Spleen (tissue), 13 donors: ENCODE measurements at places on chromosomes 6 and 20. TPM values are rescaled to one million over a fixed set of nuclear protein-coding genes. Genes with fewer than 3 reads are reported as not detected.

GRCh38 chr20:50856475-50857041 is 61.7 kb downstream of the BCAS4 start:
- DNase-seq, result no peak
- no peaks in the 10 kb centered on the region for H3K36me3 ChIP-seq
- H3K4me1 ChIP-seq, result no peaks in the 10 kb centered on the region

GRCh38 chr6:10531942-10532341 is 10.8 kb downstream of the GCNT2 start:
- peaks cover 89% of the 10 kb centered on the region for H3K4me1 ChIP-seq
- H3K4me3 ChIP-seq, result peak overlapping the region; percentile 4
- DNase-seq, result no peak
- H3K36me3 ChIP-seq, result no peaks in the 10 kb centered on the region
- no peak overlapping the region for H3K27ac ChIP-seq

DNA sequence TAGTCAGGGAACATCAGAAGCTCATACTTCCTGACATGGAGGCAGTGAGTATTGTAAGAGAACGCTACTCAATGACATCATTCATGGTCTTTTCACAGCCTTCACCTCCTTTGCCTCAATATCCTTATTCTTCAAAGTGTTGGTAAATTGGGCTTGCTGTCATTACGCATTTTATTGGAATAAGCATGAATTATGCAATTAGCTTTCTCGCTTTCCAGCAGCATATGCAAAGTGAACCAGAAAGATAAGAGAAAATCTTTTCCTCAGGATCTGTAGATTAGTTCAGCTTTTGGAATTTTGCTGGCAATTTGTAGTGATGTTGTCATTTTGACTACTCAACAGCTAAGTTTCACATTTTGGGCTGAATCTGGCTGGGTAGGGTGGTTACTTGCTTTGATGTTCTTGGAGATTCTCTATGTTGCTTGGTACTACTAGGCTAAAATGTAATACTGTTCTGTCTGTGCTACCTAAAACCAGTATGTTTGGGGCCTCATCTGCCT is 1012.1 kb downstream of the KIF16B start:
- H3K27ac ChIP-seq, result no peak overlapping the region
- no peaks in the 10 kb centered on the region for H3K36me3 ChIP-seq
- DNase-seq, result no peak
- H3K27me3 ChIP-seq, result no peaks in the 10 kb centered on the region
- H3K4me3 ChIP-seq, result no peak overlapping the region

GRCh38 chr6:163263196-163263595 is 151.3 kb upstream of the QKI start:
- no peaks in the 10 kb centered on the region for H3K27me3 ChIP-seq
- no peaks in the 10 kb centered on the region for H3K36me3 ChIP-seq

DNA sequence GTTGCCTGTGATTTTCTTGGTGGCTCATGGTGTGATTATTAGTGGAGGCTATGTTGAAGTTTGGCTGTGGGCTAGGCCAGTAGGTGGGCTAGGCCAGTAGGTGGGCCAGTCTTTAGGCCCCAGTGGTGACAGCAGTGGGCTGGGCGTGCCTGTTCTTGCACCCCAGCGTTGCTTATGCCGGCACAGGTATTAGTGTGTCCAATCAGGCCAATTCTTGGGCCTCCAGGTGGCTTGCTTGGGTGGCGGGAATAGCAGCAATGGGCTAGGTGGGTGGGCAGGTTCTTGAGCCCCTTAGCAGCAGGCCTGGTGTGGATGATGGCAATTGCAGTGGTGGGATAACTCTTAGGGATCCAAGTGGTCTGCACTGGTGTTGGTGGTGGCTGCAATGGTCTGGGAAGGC is 22.9 kb downstream of the GJA10 start:
- no peak for DNase-seq
- no peak overlapping the region for H3K27ac ChIP-seq
- no peak overlapping the region for H3K4me3 ChIP-seq

DNA sequence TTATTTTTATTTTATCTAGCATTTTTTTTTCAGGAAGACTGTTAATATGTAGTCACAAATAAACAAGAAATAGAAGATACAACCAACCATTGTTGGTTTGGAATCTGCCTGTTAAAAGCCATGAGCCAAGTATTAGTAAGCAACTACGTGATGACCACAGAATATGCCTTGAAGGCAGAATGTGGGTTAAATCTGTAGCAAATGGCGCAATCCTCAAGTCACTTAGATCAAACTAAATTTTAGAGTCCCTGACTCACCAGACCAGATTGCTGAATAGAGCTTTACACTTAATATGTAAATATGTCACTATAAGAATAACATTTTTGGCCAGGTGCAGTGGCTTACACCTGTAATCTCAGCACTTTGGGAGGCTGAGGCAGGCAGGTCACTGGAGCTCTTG is 800.1 kb upstream of the CITED2 start:
- no peaks in the 10 kb centered on the region for H3K36me3 ChIP-seq
- H3K4me3 ChIP-seq, result no peak overlapping the region
- H3K4me1 ChIP-seq, result no peaks in the 10 kb centered on the region
- no peak for DNase-seq
- H3K27ac ChIP-seq, result no peak overlapping the region

GRCh38 chr6:16437095-16437494 is 198.7 kb downstream of the GMPR start:
- peaks cover 51% of the 10 kb centered on the region for H3K4me1 ChIP-seq
- no peak overlapping the region for H3K4me3 ChIP-seq
- peak overlapping the region; percentile 78 for H3K27ac ChIP-seq
- H3K36me3 ChIP-seq, result no peaks in the 10 kb centered on the region
- no peaks in the 10 kb centered on the region for H3K27me3 ChIP-seq
- no peak for DNase-seq

DNA sequence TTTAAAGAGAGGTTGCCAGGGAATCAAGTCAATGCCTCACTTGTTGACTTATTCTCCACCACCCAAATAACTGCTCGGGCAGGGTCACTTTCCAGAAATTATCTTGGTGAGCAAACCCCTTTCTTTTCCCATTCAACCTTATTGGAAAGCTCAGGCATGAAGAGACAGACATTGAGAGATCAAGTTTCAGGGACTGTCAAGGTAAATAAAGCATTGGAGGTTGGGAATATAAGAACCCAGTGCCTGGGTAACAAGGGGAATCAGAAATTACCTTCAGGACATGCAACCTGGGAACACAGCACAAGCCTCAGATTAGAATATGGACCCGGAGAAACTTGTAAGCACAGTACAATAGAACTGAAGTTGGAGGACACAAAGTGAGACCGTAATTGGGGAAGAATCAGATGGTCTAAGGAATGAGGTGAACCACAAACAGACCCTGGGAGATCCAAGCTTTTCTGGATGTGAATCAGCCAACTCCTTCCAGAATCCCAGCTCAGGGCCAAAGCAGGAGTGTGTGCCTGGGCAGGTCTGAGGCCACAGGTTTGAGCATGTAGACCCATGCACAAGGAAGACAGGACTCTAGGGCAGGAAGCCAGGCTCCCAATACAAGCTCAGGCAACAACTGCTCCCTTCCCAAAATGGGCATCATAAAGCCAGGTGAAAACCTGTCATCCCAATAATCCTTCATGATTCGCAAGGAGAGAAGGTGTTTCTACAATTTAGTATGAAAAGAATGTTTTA is 512.8 kb downstream of the MAFB start:
- no peaks in the 10 kb centered on the region for H3K27me3 ChIP-seq
- H3K27ac ChIP-seq, result no peak overlapping the region
- H3K36me3 ChIP-seq, result no peaks in the 10 kb centered on the region
- no peak for DNase-seq
- no peak overlapping the region for H3K4me3 ChIP-seq

- H3K27ac ChIP-seq, result peak overlapping the region; percentile 61
- H3K36me3 ChIP-seq, result no peaks in the 10 kb centered on the region
- H3K27me3 ChIP-seq, result peaks cover 3% of the 10 kb centered on the region
- no peak overlapping the region for H3K4me3 ChIP-seq
Measured at GRCh38 chr6:39850736-39851297, 58.6 kb downstream of the DAAM2 start.

- H3K4me3 ChIP-seq, result no peak overlapping the region
- H3K27ac ChIP-seq, result peak overlapping the region; percentile 81
- peak; percentile 87 for DNase-seq
- no peaks in the 10 kb centered on the region for H3K36me3 ChIP-seq
- peaks cover 59% of the 10 kb centered on the region for H3K4me1 ChIP-seq
Measured at GRCh38 chr6:142902636-142903053, 42.3 kb downstream of the HIVEP2 start.

DNA sequence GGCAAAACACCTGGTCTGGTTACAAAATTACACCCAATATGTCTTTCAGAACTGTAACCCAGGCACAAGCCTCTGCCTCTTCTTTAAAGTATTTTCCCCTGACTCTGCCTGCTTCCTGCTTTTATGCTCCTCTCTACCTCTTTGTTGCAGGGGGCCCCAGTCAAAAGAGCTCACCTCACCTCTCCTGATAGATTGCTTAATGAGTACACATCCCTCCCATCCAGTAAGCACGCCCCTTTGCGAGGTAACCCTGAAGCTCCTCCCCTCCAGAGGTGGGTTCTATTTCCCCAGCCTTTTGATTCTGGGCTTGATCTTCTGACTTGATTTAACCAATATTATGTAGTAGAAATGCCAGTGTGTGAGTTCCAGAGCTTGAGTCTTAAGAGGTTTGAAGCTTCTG is 56.6 kb upstream of the EYA2 start:
- no peak overlapping the region for H3K27ac ChIP-seq
- peaks cover 4% of the 10 kb centered on the region for H3K27me3 ChIP-seq
- H3K4me3 ChIP-seq, result no peak overlapping the region
- H3K36me3 ChIP-seq, result no peaks in the 10 kb centered on the region

DNA sequence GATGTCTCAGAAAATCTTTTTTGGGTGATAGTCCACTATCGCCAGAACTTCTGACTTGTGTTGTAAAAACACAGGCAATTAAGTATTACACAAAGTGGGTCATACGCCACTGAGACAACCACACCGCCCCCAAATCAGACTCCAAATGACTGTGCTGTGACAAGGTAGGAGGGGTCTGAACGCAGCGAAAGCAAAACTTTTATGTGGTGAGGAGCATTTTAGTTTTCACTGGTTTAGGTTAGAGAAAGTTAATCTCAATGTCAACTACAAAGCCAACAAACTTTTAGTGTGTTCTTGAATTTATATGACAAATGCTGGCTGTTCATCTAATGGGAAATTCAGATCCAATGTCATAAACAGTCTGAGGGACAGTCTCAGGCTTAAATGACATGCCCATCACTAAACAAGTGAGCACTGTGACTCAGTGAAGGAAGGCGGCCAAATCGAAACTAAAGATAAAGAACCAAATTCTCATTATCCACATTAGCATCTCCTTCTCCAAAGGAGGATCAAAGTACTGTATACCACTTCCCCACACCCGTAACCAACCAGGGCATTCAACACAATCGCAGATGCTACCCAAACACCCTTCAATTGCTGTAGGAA is 186.7 kb downstream of the GJA10 start:
- H3K27ac ChIP-seq, result peak overlapping the region; percentile 9
- no peaks in the 10 kb centered on the region for H3K36me3 ChIP-seq
- H3K4me1 ChIP-seq, result peaks cover 25% of the 10 kb centered on the region
- DNase-seq, result no peak
- H3K27me3 ChIP-seq, result no peaks in the 10 kb centered on the region

GRCh38 chr20:58990651-58991445 is 9.8 kb downstream of the NELFCD start:
- peaks cover 100% of the 10 kb centered on the region for H3K36me3 ChIP-seq
- DNase-seq, result peak; percentile 38
- peaks cover 51% of the 10 kb centered on the region for H3K4me1 ChIP-seq
- no peaks in the 10 kb centered on the region for H3K27me3 ChIP-seq
- peak overlapping the region; percentile 6 for H3K27ac ChIP-seq

- H3K4me3 ChIP-seq, result no peak overlapping the region
- DNase-seq, result no peak
- no peaks in the 10 kb centered on the region for H3K27me3 ChIP-seq
- no peak overlapping the region for H3K27ac ChIP-seq
Measured at GRCh38 chr20:44288252-44288651, 22.8 kb downstream of the FITM2 start.

- no peaks in the 10 kb centered on the region for H3K4me1 ChIP-seq
- H3K4me3 ChIP-seq, result no peak overlapping the region
- no peaks in the 10 kb centered on the region for H3K36me3 ChIP-seq
- no peak for DNase-seq
- H3K27ac ChIP-seq, result no peak overlapping the region
Measured at GRCh38 chr6:47520282-47520681, 42.7 kb downstream of the CD2AP start.

DNA sequence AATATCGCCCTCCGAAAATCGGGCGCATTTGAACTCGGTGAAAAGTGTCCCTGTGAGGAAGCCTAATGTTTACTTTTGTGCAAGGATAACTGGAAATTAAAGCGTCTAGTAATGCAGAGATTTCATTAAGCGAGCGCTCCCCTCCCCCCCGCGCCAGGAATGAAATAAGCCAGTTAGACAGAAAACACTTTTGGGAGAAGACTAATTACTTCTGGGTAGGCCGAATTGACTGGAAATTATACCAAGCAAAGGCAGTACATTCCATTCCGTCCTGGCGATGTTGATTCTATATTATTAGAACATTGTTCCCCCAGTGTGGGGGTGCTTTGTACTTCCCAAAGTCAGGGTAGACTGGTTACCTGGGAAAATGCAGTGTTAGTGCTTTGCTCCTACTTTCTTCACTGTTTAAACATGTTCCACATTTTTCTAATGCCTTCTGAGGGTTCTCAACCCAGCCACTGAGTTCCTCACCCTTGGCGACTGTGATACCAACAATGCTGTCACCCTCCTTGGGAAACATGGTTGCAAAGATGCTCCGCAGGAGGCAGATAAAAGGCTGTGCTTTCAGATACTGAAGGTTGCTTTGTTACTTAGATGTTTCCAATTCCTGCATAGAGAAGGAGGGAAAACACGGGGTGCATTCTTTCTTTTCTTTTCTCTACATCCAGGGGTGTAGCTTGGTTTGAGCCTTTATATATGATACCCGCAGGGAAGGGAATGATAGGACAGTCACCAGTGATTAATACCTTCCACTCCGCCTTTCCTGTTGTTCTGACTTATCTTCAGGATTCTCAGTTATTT is 2.6 kb downstream of the GJA1 start:
- H3K4me1 ChIP-seq, result peaks cover 26% of the 10 kb centered on the region
- no peak for DNase-seq
- H3K27me3 ChIP-seq, result no peaks in the 10 kb centered on the region
- peak overlapping the region; percentile 55 for H3K27ac ChIP-seq

GRCh38 chr6:6750594-6751265 is 162.2 kb downstream of the LY86 start:
- peak overlapping the region; percentile 76 for H3K27ac ChIP-seq
- H3K4me1 ChIP-seq, result peaks cover 49% of the 10 kb centered on the region
- H3K27me3 ChIP-seq, result no peaks in the 10 kb centered on the region
- no peak overlapping the region for H3K4me3 ChIP-seq
- no peaks in the 10 kb centered on the region for H3K36me3 ChIP-seq

SEMG1 gene
- total RNA-seq, result not detected

C20orf144 gene
- 0.14 TPM for total RNA-seq

ZBTB22 gene
- 27.2 TPM for total RNA-seq

SYNDIG1 gene
- total RNA-seq, result 1.0 TPM

CALHM4 gene
- not detected for total RNA-seq

TCP1 gene
- total RNA-seq, result 119 TPM

SLC22A2 gene
- total RNA-seq, result not detected

CD93 gene
- total RNA-seq, result 50.4 TPM
